ENCODE measurements at places on chromosomes 5 and 9.

GRCh38 chr5:131223751-131224386 lies 40.0 kb upstream of the CDC42SE2 start:
- no peak for DNase-seq

DNA sequence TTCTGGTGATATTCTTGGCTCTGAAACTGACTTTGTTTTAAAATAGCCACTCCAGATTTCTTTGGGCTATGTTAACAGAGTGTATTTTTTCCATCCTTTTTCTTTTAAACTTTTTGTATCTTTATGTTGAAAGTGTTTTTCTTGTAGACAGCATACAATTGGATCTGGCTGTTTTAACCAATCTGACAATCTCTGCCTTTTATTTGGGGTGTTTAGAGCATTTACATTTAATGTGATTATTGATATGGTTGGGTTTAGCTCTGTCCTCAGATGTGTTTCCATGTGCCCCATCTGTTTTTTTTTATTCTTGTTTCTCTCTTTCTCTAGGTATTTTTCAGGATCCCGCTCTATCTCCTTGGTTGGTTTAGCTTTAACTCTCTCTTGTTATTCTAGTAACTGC lies 10.7 kb downstream of the SLC6A18 start:
- no peak for DNase-seq

- no peak for DNase-seq
Measured at GRCh38 chr5:120093178-120093577, 370.9 kb upstream of the PRR16 start.

DNA sequence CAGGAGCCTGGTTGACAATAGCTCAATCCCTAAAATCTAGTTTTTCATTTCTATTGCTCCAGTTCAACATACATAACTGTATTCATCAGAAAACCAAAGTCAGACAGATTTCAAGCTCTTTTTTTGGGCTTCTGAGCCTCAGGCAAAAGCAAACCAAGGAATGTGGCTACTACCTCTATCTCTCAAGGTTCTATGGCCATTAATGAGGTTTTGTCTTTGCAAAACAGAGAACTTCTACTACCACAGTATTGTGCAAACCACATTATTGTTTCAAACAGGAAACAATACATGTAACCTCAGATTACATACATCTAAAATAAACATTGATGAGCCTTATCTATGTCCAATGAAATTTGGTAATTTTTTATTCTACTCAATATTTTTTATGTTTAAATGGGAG lies 35.5 kb upstream of the FTMT start:
- no peak for DNase-seq

DNA sequence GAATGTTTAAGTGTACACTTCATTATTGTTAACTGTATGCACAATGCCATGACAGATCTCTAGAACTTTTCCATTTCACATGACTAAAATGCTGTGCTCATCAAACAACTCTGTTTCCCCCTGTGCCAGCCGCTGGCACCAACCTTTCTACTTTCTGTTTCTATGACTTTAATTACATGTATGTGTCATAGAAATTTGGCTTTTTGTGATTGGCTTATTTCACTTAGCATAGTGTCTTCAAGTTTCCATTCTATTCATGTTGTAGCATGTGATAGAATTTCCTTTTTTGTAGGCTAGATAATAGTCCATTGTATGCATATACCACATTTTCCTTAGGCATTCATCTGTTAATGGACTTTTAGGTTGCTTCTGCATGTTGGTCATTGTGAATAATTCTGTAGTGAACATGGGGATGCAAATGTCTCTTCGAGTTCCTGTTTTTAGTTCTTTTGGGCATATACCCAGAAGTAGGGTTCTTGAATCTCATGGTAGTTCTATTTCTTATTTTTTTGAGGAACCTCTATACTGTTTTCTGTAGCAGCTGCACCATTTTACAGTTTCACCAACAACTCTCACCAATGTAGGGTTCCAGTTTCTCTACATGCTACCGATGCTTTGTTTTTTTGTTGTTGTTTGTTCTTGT lies 184.4 kb upstream of the DMRT1 start:
- no peak for DNase-seq

- no peak for DNase-seq
Measured at GRCh38 chr5:150946351-150946905, 41.6 kb upstream of the ZNF300 start.

DNA sequence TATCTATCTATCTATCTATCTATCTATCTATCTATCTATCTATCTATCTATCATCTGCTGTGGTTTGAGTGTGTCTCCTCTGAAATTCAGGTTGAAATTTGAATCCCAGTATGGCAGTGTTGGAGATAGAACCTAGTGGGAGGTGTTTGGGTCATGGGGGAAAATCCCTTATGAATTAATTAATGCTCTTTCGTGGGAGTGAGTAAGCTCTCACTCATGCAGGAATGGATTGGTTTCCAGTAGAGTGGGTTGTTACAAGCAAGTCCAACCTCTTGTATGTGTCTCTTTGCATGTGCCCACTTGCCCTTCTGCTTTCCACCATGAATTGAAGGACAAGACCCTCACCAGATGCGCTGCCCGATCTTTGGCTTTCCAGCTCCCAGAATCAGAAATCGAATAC lies 113.0 kb downstream of the ANXA1 start:
- no peak for DNase-seq

DNA sequence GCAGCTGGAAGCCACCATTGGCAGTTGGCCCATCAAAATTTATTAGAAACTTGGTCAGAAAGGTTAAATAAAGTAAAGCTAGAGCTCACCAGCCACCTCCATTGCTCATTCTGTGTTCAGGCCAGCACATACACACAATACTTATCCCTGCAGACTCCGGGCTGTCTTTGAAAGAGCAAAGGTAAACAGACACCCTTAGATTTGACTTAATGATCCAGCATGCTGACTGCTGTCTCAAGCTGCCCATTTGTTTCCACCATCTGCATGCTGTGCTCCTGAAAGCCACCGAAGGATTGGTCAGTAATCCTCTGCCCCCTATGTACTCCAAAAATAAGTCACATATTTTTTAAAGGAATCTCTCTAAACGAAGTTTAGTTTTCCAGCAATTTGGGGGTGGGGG lies 1059.8 kb upstream of the DMAC1 start:
- no peak for DNase-seq

- DNase-seq = no peak
Measured at GRCh38 chr5:169460896-169461295, 122.7 kb upstream of the SPDL1 start.

DNA sequence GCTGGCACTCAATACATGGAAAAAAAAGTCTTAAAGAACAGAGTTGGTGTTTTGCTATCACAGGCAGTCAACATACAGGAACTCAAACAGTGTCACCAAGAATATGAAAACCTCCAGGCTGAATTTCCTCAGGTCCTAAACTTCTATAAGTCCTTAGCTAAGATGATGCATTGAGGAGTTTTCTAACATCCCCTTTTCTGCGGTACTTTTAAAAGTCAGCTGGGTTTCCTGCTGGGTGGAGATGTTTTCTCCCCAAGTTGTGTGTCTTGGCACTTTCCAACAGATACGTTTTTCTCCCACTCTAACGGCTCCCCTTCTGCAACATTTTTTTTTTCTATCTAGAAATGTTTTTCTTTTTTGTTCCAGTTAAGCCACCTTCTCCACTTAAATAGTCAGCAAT lies 244.8 kb upstream of the HAPLN1 start:
- DNase-seq = no peak

- no peak for DNase-seq
Measured at GRCh38 chr9:14882090-14882489, 28.1 kb downstream of the FREM1 start.

GRCh38 chr5:2534970-2535369 lies 216.5 kb downstream of the IRX2 start:
- DNase-seq = no peak

DNA sequence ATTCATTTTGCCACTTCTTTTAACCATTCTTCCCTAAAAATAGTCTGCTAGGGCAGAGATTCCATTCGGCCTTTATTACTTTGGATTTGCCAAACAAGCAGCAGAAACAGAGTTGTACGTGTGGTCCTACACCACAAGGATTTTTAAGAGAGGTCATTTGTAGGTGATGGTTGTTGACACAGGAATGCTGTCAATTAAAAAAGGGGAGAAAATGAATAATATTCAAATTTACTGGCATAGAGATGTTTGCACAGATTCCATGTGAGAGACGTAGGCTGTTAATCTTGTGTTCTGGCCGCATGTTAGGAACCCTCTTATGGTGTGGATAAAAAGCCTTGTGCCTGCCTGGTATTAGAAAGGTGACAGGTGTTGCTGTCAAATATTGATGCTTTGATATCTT lies 34.9 kb downstream of the TRIO start:
- DNase-seq = no peak

- no peak for DNase-seq
Measured at GRCh38 chr9:120735415-120736126, 21.3 kb upstream of the MEGF9 start.

GRCh38 chr9:95434116-95435073 lies 82.4 kb downstream of the PTCH1 start:
- no peak for DNase-seq

GRCh38 chr5:13746026-13746425 lies 198.5 kb downstream of the DNAH5 start:
- DNase-seq = no peak

DNA sequence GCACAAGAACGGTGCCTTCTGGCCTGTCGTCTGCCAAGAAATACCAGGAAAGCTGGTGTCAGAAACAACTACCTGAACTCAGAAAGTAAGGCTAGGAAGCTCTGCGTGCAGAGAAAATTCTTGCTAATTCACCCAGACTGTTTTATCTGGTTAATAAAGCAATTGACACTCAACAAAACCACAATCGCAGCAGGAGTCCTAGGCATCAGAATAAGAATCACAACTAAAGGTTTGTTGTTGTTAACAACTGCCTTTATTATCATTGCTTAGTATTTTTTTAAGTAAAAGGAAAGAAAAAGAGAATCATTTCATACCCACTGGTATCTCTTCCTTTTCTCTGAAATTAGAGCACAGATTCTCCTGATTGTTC lies 3.9 kb upstream of the ISL1 start:
- no peak for DNase-seq

Measured in GM12878 (cell line).